ENCODE measurements at places on chromosomes 5 and 9.

- DNase-seq = peak; percentile 93
Observed at GRCh38 chr5:150022158-150022531, 21.6 kb downstream of the HMGXB3 start.

DNA sequence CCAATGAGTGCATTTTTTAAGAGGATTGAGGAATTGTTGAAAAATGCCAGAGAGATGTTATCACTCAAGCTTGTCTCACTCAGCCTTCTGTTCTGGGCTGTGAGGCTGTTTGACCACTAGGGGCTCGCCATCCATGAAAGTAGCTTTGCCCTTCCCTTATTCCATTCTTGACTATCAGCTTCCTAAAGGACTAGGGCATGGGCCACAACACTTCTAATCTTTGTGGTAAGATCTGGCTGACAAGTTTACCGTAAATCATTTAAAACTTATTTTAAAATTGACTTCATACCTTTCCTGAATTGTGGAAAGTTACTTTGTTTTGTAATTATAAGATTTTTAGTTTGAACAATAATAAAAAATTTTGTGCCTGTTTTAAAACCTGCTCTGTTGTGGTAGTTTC lies 49.5 kb downstream of the TJP2 start:
- peak; percentile 53 for DNase-seq

- peak; percentile 97 for DNase-seq
Observed at GRCh38 chr9:89179895-89180734, 1.5 kb upstream of the SHC3 start.

DNA sequence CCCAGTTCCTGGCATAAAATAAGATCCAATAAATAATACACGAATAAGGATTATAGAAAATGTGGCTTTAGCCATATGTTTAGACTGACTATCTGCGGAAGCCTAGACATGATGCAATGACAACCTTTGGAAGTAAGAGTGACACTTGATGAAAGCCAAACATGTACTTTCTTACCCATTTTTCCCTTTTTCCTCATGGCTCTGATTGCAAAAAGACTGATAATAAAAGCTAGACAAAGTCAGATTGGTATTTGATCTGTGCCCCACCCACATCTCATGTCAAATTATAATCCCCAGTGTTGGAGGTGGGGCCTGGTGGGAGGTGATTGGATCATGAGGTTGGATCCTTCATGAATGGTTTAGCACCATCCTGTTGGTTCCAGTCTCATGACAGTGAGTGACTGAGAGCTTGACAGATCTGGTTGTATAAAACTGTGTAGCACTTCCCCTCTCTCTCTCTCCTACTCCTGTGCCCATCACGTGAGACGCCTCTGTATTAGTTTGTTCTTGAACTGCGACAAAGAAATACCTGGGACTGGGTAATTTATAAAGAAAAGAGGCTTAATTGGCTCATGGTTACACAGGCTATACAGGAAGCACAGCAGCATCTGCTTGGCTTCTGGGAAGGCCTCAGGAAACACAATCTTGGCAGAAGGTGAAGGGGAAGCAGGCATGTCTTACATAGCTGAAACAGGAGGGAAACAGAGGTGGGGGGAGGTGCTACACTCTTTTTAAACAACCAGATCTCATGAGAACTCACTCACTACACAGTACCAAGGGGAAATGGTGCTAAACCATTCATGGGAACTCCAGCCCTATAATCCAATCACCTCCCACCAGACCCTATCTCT lies 243.4 kb upstream of the PIK3R1 start:
- DNase-seq = no peak

- DNase-seq = no peak
Observed at GRCh38 chr5:106028314-106028713, 1642.4 kb downstream of the EFNA5 start.

GRCh38 chr5:140351609-140352334 lies 5.4 kb upstream of the HBEGF start:
- peak; percentile 85 for DNase-seq

DNA sequence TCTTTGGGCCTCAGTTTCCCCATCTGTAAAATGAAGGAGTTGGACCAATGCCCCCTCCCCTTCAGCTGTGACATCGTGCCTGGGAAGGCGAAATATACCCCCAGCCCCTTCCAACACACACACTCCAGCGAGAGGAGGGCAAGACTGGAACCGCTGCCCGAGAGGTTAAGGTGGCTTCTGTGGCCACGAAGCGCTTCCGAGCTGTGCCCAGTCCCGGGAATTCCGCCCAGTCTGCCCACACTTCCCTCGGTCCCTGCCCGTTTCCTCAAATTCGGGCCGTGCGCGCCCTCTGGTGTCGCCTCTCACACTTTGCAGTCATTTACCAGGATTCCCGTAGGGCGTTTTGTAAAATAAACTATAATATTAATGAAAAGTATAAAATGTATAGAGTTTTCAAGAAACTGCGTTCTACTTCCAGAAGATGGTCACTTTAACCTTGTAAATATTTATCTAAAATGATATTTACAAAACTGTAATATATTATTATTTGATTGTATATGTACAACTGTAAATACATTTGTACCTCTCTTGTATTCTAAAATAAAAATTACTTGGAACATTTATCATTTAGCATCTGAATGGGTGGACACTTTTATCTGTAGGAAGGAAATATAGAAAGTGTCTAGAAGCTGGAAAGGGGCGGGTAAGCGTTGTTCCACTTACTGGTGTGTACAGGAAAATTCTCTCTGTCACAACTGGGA lies 11.0 kb upstream of the EXOSC2 start:
- DNase-seq = peak; percentile 72

- no peak for DNase-seq
Observed at GRCh38 chr9:92612292-92612691, 57.6 kb downstream of the IPPK start.

GRCh38 chr5:112548246-112548881 lies 129.3 kb upstream of the EPB41L4A start:
- peak; percentile 20 for DNase-seq

DNA sequence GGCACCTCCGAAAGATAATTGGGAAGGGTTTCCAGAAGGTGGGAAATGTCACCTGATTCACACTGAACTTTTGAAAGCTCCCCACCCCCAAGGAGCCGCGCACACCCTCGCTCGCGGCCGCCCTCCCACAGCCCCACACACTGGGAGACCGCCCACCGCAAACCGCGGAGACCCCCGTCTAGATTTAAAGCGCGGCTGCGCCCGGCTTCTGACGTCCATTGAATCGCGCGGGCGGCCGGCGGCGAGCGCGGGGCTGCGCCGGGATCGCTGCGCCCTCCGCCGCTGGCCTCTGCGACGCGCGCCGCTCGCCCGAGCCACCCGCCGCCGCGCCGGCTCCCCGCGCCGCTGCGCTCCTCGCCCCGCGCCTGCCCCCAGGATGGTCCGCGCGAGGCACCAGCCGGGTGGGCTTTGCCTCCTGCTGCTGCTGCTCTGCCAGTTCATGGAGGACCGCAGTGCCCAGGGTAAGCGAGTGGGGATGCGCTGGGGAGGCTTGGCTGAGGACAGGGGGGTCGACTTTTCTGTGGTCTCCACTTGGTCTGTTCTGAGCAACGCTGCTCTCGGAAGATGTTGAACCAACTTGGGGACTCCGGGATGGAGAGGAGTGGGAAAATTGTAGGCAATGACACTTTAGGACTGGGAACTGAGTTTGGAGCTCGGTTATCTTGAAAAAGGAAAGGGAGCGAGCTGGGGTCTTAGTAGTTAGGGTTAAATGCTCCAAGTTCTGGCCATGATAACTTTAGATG lies at the start of gene FST:
Gene FST (plus strand): TSS at position 214 of the 743 bp plus-strand sequence. CDS start 163 bp downstream, at position 377.
- no peak for DNase-seq

GRCh38 chr9:127971357-127972235 lies 9.2 kb downstream of the EEIG1 start:
- DNase-seq = peak; percentile 31

GRCh38 chr5:149745943-149746324 lies 15.8 kb downstream of the PPARGC1B start:
- no peak for DNase-seq

- DNase-seq = peak; percentile 49
Observed at GRCh38 chr9:33350310-33350709, 52.1 kb downstream of the AQP7 start.

DNA sequence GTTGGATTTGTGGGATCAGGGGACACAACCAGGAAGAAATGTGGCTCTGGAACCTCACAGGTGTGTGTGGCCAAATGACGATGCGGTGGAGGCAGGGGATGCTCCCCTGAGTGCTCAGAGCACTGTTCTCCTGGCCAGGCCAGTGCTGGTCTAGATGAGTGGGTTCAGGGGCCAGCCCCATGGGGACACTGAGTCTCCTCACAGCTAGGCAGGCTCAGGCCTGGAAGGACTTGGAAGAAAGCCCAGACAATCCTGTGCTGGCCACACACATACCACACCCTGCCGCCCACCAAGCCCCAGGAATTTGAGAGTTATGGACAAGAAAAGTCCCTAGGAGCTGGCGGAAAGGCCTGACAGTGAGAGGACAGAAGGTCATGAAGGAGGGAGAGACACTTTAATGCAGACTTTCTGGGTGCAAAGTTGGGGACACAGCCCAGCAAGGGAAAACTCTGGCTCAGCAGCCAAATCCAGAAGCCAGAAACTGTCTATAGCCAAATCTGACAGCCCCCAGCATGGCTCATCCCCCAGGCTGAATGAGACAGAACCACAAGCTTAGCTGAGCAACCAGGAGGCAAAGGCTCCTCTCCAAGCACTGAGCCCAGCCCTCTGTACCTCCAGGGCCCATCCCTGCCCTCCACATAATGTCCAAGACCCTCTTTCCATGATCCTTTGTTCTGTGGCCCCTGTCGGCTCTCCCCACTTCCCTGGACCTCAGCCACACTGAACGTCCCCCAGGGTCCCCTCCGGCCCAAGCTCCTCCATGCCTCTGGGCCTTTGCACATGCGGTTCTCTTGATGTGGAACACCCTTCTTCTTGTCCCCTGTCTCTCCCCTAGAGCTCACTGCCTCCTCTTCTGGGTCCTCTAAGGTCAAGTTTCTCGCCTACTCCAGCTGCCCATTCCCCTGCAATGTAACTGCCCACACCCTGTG lies 22.4 kb downstream of the LHX6 start:
- peak; percentile 63 for DNase-seq

DNA sequence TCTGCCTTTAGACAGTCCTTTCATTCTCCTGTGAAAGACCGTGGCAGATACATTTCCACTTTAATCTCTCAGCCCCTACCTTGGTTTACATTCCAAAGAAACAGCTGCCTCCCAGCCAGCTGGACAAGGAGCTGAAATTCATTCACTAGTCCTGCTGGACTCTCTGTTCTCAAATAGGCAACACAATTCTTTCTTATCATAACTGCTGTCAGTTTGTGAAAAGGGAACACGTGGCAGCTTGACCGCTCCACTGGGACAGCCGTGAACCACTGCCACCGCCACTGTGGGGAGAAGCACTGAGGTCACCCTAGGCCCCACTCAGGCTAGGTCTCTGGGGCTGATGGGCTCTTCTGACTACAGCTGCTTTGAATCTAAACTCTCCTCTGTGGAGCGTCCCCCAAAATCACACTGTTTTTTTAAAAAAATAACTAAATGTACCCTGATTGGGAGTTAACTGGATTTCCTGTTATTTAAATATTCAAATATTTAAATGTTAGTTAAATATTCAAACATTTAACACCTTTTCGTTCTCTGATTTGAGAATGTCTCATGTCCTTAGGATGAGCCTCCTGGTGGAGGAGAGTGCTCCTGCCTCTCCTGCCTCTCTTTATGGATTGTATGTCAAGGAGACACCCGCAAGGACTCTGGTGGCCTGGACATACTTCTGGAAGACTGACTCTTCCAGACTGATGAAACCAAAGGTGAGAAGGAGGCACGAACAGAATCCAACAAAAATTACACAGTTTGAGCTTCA lies 120.1 kb downstream of the BOD1 start:
- DNase-seq = no peak

- no peak for DNase-seq
Observed at GRCh38 chr5:62326702-62327101, 20.7 kb downstream of the KIF2A start.

GRCh38 chr5:148839960-148840359 lies 13.5 kb downstream of the ADRB2 start:
- DNase-seq = no peak

DNA sequence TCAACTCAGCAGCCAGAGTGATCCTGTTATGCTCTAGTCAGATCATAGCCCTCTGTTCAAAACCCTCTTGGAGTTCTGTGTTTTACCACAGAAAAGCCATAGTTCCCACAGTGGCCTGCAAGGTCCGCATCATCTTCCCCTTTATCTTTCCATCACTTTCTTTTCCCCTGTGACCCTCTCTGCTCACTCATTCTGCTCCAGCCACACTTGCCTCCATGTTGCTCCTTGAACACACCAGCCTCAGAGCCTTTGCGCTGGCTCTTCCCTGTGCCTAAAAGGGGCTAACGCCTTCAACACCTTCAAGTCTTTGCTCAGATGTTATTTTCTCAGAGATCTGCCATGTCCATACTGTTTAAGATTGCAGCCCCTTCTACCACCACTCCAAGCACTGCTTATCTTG lies 26.3 kb downstream of the CSF2 start:
- DNase-seq = no peak
